ENCODE measurements at places on chromosomes 5 and 9. TPM values are rescaled to one million over a fixed set of nuclear protein-coding genes. Genes with fewer than 3 reads are reported as not detected.

CNTNAP3B gene
- total RNA-seq: 14.5 TPM

ASPN gene
- 1.00 TPM for total RNA-seq

ADGRD2 gene
- not detected for total RNA-seq

RHOBTB3 gene
- 220 TPM for total RNA-seq

NME5 gene
- 1.7 TPM for total RNA-seq

FOXI1 gene
- total RNA-seq: not detected

NR2F1 gene
- 63.0 TPM for total RNA-seq

CCDC171 gene
- total RNA-seq: 4.5 TPM
